Spinal cord (tissue), 10 donors: ENCODE measurements at places on chromosomes 6 and 20. TPM values are rescaled to one million over a fixed set of nuclear protein-coding genes. Genes with fewer than 3 reads are reported as not detected.

DNA sequence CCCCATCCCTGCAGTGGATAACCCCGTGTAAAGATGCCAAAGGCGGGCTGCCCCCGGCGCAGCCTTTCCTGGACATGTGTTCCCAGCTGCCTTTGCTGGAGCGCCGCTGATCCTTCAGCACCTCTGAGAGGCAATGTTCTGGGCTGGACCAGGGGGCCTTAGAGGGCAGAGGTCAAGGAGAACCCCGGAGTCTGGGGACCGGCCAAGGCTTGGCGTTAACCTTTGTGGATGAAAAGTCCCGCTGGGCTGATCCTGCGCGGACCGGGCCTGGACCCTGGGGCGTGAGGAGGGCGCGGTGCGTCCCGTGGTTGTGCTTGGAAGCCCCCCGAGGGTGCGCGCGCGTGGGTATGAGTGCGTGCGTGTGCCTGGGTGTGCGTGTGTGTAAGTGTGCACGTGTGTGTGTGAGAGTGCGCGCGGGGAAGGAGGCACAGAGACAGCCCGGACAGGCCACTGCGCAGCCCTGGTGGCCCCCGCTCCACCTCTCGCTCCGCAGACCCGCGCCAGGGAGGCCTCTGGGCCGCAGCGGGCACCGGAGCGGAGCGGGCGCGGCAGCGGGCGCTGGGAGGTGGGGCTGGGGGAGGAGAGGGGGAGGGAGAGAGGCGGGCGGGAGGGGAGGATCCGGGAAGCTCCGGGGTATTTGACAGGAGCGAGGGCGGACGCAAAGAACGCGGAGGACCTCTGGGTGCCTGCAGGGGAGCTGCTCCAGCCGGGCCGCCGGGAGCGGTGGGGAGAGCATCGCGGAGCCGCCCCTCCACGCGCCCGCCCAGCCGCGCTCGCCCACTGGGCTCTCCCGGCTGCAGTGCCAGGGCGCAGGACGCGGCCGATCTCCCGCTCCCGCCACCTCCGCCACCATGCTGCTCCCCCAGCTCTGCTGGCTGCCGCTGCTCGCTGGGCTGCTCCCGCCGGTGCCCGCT lies at the start of gene SMOC2:
SMOC2 (plus strand) TSS at position 665 of the 914 bp plus-strand sequence; CDS start at position 852, 187 bp downstream.
- peak; percentile 53 for DNase-seq

DNA sequence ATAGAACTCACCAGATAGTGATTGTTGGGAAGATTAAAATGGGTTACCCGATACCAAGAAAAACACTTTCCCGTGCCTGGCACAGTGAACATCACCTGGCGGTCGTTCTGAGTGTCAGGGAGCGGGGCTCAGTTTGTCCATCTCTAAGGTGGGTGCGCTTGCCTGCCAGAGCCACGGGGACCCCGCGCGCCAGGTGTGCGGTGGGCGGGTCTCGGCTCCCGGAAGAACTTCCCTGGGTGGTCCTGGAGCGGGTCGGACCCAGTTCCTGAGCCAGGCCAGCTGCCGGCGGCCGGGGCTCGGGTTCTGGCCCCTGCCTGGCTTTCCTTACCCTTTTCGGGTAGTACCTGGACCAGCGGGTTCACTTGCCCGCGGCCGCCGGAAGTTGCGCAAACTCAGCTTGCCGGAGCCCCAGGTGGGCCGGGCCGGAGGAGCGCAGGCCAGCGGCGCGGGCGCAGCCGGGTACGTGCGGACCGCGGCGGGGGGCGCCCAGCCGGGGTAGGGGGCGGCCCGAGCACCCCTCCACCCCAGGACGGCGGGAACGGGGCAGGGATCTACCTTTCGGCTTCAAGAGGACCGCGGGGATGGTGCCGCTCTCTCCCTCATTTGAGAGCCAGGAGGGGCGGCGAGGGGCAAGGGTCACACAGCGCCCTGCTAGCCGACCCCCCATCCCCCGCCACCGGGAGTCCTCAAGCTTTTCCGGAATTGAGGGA lies 7.5 kb downstream of the FAM110A start:
- no peak for DNase-seq

The TOX2 gene
- 15.1 TPM for polyA plus RNA-seq

- no peak for DNase-seq
Measured at GRCh38 chr20:9474835-9475415, 39.5 kb upstream of the LAMP5 start.

- DNase-seq = no peak
Measured at GRCh38 chr6:127716465-127716864, 139.5 kb downstream of the C6orf58 start.

DNA sequence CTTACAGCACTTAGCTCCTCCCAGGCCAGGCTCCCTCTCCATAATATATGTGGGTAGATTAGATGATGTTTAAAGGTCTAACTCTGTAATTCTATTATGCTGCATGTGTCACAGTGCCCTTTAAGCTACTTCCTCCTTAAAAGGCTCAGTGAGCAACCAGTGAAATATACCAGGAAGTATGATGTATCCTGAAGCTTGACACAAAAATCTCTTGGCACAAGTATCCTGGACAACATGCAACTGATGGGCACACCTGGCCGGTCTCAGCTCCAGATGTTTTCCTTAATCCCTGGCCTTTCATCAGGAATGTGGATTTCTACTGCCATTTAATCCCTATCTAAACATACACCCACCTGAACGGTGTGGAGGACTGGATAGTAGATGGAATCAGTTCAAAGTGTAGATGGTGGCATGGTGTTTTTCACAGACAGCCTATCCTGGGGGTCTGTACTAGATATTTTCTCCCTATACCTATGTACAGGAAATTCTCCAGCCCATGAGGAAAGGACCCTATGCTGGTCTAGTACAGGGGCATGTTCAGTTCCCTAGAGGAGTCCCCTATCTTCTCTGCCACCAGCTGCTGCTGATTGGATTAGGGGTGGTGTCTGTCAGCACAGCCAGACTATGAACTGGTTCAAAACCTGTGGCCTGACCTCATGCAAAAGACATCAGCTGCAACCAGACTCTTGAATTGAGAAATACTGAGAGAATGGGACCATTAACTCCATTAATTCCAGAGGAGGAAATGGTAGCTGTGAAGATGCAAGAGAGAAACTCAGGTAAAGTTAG lies 59.4 kb upstream of the CITED2 start:
- no peak for DNase-seq

DNA sequence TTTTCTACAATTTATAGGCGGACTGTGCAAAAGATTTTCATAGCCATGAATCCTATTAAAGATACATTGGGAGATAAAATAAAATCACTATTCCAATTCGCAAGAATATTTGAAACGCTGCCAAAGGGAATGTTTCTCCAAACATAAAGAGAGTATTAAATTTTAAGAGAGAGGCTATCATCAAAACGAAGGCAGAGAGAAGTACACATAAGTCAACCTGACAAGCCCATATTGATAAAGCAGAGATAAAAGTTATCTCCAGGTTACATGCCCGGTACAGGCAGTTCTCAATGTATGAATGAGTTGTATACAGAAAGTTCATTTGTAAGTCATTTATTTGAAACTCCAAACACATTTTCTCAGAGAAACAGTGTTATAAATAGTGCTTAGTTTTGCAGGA lies 193.1 kb downstream of the ATXN1 start:
- DNase-seq = no peak

DNA sequence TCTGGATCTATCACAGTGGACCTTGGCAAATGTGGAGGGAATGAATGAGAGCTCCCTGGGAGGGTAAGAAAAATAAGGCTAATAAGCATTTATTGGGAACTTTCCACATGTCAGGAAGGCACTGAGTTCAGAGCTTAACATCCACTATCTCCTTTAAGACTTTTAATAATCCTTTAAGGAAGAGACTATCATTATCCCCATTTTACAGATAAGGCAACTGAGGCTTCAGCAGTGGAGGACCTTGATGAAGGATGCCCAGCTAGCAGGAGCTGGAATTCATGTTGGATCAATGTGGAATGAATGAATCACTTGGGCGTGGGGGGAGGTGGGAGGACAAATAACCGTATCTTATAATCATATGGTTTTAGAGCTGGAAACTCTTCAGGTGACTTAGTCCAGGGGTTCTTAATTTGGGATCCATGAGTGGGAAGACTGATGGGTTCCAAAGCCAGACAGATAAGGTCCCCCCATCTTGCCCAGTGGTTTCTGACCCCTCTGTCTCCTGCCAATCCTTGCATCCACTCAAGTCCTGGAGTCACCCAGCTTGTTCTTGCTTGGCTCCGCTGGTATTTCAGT lies 54.9 kb downstream of the CD40 start:
- no peak for DNase-seq

DNA sequence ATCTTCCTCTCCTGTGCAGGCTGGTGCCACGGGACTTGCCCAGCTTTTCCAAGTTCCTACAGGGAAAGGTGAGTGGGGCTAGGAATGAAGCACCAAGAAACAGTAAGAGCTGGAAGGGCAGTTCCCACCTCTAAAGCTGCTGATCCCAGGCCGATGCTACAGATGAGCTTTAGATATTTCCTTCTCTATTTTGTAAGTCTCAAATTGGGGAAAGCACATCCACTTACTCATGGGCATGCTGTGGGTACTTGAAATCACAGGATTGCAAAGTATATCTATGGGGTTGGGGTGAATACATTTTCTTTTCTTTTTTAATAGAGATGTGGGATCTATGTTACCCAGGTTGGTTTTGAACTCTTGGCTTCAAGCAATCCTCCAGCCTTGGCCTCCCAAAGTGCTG lies 3.1 kb downstream of the ZBTB2 start:
- no peak for DNase-seq

- DNase-seq = no peak
Measured at GRCh38 chr6:107221519-107221918, 106.2 kb upstream of the BEND3 start.

DNA sequence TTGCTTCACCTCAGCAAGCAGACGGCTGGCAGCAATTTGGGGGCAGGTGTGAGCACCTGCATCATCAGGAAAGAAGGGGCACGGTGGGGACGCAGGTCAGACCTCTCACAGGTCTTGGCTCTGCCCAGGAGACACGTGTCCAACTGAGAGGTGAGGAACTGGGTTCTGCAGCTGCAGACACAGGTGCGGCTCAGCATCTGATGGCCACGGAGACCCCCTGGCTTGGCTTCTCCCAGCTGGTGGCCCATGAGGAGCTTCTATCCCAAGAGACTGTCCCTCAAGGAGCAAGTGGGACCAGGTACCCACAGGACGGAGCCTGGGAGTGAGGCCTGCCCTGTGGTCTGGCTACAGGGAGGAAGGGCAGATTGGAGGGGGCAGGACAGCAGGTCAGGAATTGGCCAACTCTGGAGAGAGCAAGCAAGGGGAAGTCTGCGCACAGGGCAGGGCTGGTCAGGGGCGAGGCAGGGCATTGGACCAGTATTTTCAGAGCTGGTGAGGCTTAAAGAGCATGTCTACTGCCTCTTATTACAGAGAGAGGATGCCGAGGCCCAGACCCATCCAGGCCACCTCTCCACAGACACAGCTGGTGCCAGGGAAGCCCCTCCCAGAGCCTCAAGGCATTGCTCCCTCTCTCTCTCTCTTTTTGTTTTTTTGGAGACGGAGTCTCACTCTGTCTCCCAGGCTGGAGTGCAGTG lies 4.2 kb downstream of the STMN3 start:
- DNase-seq = no peak

- no peak for DNase-seq
Measured at GRCh38 chr6:35718375-35718736, 18.5 kb upstream of the ARMC12 start.

- DNase-seq = no peak
Measured at GRCh38 chr6:151536188-151536479, 42.3 kb downstream of the CCDC170 start.

GRCh38 chr20:62025832-62026563 lies 39.7 kb downstream of the TAF4 start:
- peak; percentile 24 for DNase-seq

GRCh38 chr6:170388113-170388512 lies 81.6 kb downstream of the FAM120B start:
- DNase-seq = no peak

DNA sequence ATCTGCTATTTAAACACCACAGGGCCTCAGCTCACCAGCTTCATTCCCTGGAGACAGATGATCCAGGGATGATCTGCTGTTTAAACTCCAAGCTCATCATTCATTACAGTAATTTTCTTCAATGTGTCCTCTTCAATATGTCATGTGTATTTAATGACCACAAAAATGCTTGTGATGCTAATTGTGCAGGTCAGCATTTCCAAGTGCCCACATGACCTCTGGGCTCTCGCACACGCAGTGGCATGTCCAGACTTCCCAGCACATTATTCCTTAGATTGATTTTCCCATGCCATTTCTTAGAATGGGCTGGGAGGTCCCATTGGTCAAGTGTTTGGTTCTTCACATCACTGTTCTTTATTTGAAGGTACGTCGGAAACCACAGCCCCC lies 434.4 kb downstream of the HAO1 start:
- no peak for DNase-seq

DNA sequence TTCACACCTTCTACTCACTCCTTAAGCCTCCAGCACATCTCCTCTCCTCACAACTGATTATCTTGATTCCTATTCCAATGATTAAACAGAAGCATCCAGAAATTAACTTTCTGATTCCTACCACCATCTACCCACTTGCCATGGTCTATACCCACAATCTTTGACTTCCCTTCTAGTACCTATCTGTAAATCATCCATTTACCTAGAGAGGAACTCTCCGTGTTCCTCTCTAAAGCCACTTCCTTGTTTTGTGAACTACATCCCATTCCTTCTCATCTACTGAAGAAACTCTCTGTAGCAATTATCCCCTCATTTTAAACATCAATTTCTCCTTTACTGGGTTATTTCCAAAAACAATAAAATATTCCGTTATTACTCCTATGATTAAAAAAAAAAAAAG lies 167.3 kb downstream of the ARHGAP18 start:
- no peak for DNase-seq

- DNase-seq = no peak
Measured at GRCh38 chr6:143361536-143362191, 88.8 kb downstream of the ADAT2 start.

The CCND3 gene
- polyA plus RNA-seq = 41.6 TPM

DNA sequence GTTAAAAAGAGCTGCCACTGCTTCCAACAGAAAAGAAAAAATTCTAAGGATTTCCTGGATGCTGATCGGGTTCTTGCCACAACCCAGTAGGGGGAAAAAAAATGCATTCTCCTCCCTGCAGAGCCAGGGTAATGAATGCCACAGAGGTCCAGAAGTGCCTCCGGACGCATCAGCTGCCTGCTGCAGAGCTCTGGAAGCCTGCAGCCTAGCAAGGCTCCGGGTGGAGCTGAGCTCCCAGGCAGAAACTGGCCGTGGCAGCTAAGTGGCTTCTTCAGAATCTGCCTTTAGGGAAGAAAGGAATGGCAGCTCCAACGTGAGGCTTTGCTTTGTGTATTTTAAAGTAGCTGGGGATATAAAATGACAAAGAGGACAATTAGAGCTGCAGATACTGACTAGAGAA lies 155.0 kb downstream of the CFAP61 start:
- no peak for DNase-seq

The WFDC8 gene
- polyA plus RNA-seq = not detected

DNA sequence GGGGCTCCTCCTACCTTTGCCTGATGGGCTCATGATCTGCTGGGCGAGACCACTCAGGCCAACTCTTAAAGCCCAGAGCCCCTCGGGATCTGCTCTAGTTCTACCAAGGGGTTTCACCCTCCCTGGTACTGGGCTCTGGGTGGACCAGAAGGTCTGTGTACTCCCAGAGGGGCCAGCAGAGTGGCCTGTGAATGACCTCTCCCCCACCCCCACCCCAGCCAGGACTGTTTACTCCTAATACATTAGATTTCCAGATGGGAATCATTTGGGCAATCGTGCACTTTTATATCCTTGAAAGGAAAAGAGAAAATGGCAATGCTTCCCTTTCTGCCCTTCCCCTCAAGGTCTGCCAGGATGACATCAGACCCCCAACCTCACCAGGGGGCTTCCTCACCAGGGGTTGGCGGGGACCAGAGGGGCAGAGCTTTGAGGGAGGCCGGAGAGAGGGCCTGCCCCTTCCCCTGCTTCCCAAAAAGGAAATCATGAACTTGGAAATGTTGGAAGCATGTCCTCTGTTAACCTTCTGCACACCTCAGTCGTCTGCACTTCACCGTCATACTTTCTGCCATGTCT lies 37.1 kb upstream of the PMEPA1 start:
- no peak for DNase-seq

The FABP7 gene
- polyA plus RNA-seq = 537 TPM
